Endothelial cell (in vitro differentiated cells): ENCODE measurements at places on chromosomes 7 and 10.

GRCh38 chr10:839550-840205, 91.8 kb downstream of the LARP4B start:
- no peak for DNase-seq

GRCh38 chr10:67471022-67471421, 225.0 kb downstream of the CTNNA3 start:
- no peak for DNase-seq

DNA sequence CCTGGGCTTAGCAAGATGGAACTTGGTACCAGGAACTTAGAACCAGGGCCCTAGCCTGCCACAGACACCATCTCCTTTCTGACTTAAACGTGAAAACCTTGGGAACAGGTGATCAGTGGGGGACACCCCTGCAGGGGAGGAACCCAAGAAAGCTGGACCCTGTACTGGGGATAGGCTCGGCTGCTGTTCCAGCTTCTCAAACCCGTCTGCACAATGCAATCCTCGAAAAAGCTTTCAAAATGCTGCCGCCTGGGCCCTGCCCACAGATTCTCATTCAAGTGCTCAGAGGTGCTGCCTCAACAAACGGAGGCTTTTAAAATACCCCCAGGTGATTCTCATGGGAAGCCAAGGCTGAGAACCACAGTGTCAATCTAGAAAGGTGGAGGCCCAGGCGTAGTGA, 169.7 kb downstream of the ARHGAP21 start:
- DNase-seq, result no peak

DNA sequence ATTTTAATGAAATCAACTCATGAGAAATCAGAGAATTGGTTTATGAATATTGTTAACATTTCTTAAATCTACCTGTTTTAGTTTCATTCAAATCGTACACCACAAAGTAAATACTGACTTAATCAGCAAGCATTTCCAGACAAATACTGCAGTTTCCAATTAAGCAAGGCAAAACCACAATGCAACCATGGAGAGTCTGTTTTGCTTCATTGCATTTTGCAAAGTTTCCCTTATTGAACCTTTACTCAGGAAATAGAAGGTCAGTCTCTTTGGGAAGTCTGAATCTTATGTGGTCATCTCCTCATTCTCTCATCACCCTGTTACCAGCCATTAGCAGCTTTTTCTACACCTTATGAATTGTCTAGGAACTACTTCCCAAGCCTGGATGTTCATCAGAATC, 400.5 kb downstream of the IPMK start:
- no peak for DNase-seq

- DNase-seq, result no peak
Observed at GRCh38 chr7:41661596-41661995, 41.3 kb downstream of the INHBA start.
